ENCODE measurements at places on chromosomes 3 and 15.

DNA sequence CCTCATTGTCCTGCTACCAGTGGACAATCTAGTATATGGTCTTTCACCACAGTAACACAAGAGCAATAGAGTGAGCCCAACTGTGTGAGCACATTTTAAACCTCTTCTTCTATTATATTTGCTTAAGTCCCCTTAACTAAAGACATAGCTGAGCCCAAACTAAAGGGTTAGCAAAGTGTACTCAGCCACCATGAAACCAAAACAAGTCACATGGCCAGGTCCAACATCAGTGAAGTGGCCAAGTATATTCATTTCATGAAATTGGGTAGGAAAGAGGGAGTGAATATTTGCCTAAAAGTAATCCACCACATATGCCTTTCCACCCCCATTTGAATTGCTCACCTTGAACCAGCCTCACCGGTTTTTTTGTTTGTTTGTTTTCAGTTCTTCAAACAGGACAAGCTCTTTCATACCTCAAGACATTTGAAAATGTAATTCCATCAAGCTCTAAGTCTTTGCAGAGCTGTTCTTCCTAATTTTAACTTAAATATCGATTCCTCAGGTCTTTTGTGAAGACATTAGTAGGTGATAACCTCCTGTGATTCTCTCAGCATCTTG, 327.0 kb upstream of the SEMA6D start:
- no peak for DNase-seq

- no peak for DNase-seq
Observed at GRCh38 chr15:89822951-89823711, 8.5 kb upstream of the ANPEP start.

DNA sequence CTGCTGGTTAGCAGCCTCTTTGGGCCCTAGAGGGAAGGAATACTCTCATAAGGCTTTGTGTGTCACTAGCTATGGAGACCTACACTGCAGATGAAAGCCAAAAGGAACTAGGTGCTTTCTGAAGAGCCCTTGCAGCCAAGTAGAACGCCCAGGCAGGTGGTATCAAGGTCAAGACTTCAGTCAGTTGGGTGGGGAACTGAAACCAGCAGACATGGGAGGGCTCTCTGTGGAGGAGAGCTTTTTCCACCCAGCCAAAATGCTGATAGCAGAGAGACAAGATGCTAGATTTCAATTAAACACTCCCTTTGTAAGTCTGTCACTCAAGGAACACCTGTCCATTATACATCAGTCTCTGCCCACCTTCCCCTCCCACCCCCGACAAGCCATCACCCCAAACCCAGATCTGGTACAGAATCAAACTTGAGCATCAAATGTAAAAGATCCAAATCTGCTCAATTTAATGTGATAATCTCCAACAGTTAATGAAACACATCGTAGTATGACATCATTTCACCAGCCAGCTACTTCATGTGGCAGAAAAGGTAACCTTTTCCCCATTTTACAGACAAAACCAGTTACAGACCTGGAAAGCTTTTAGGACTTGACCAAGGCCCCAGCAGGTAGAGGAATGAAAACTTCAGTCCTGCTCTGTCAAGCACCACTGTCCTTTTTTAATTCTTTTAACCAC, 14.6 kb downstream of the MRPS25 start:
- no peak for DNase-seq

- DNase-seq = peak; percentile 13
Observed at GRCh38 chr3:111610189-111610588, 15.0 kb upstream of the ZBED2 start.

All from stimulated activated naive CD4-positive, alpha-beta T cell treated with Interleukin-2 at 50 U/mL for 16 hours (primary cell).